ENCODE measurements at places on chromosomes 12 and 14. TPM values are rescaled to one million over a fixed set of nuclear protein-coding genes. Genes with fewer than 3 reads are reported as not detected.

GRCh38 chr12:79591988-79592387 is 98.8 kb downstream of the PAWR start:
- DNase-seq, result no peak

DNA sequence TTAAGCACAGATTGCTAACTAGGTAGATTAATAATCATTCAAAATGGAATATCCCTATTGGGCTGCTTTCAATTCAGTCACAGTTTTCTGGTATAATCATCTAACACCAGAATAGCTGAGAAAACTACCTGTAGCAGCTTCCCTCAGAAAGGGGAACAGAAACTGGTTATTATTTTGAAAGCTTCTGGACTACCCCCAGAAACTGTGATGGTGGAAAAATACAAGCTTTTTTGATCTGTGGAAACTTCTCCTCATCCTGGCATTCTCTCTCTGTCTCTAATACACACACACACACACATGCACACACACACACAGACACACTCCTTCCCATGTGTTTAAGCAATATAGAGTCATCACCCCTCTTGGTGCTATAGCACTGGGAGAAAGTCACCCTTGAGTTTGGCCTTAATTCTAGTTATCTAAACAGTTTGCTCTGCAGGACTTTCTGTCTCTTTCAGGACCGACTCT is 251.5 kb upstream of the LMO3 start:
- DNase-seq, result no peak

DNA sequence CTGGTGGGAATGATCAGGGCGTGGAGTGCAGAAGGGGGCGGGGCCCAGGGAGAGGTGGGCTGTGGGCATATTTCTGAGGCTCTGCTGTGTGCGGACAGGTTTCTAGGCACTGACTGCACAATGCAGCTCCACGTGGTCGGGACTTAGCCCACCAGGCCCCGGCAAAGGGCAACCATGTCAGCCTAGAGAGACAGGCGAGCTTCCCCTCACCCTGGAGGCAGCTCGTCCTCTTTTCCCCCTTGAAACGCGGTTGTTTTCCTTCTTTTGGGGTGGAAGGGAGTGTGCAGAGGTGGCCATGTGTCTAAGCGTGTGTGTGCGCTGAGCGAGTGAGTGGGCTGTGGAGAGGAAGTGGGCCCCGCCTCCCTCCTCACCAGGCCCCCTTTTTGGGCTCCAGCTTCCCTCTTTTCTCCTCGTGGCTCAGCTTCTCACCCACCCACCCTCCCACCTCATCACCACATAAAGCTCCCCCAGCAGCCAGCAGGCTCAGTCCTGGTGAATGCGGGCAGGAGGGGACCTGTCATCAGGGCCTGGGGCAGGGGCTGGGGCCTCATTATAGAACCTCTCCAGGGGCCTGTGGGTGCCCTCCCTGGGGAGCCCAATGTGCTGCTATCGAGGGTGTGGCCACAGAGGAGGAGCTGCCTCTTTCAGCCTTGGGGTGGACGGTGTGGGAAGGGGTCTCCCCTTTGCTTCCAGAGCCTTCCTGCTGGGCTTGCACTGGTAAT is 22.0 kb downstream of the LRTM2 start:
- no peak for DNase-seq

DNA sequence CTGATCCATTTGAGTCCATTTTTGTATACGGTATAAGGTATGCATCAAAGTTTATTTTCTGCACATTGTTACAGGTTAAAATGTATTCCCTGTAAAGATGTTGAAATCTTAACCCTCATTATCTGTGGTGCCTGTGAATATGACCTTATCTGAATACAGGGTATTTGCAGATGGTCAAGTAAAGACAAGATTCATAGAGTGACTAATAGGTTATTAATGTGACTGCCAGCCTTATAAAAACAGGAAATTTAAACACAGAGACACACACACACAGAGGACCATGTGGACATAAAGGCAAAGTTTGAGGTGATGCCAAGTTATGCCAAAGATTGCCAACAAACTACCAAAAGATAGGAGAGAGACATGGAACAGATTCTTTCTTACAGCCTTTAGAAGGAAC is 347.2 kb upstream of the DCN start:
- no peak for DNase-seq

- DNase-seq, result no peak
Measured at GRCh38 chr14:104020471-104020870, 65.0 kb upstream of the ASPG start.

GRCh38 chr14:93946541-93947090 is 19.5 kb downstream of the FAM181A start:
- DNase-seq, result no peak

DNA sequence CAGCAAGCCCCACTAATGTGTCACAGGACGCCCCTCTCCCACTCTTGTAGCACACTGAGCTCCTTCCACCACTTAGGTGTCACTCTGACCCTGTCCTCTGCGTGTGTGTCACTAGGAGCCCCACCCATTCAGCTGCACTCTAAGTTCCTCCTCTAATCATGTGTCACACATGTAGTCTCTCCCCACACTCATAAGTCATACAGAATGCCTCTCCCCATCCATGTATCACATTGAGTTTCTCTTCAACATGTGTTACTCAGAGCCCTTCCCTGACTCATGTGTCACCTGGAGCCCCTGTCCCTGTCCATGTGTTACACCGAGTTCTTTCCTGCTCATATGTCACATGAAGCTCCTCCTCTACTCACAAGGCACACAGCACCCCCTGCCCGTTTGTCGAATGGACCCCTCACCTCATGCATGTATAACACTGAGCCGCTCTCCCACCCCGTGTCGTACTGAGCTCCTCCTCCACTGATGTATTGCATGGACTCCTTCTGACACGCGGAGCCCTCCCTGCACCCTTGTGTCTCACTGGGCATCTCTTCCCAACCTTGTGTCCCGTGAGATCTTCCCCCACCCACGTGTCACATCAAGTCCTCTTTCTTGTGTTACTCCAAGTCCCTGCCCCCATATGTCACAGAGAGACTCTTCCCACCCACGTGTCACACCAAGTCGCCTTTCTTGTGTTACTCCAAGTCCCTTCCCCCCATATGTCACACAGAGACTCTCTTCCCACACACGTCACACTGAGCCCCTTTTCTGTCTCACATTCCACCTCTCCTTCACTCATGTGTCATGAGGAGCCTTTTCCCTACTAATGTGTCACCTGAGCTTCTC is 31.0 kb downstream of the RTL1 start:
- DNase-seq, result peak; percentile 50

GRCh38 chr14:72709916-72710611 is 183.8 kb downstream of the DPF3 start:
- no peak for DNase-seq

- DNase-seq, result no peak
Measured at GRCh38 chr14:94027566-94028449, 1.7 kb downstream of the OTUB2 start.

The PPP1R1A gene
- not detected for total RNA-seq

The SERPINA10 gene
- not detected for total RNA-seq
